ENCODE measurements at places on chromosomes 3 and 15.
A peak's percentile ranks its signal among the peaks of the same experiment; 100 is the strongest.

DNA sequence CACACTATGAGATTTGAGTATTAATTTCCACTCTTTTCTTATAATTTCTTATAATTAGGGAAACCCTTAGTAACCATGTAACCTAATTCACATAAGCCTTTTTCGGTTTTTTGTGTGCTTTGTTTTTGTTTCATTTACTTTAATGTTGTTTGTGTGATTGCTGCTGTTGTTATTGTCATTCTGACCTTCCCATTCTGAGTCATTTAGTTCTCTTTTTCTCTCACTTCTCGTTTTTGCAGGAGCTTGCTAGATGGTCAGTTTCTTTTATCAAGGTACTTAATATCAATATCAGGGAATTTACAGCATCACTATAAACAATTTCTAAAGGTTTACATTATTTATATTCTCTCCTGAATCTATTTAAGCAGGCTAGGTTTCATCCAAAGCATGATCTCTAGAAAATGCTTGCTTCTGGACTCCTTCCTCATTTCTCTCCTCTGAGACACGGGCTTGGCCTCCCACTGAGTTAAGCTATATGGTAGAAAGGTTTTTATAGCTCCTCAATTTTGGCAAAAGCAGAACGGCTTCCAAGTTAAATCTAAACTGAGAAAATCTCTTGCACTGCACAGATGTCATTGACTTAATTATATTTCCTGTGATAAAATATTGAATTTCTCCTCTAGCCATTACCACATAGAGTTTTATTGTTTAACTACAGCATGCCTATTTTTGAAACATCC, 534.2 kb downstream of the NSUN3 start:
- DNase-seq = no peak

GRCh38 chr3:114557791-114558190, 264.0 kb downstream of the TIGIT start:
- DNase-seq = no peak

GRCh38 chr15:62612771-62613170, 429.8 kb upstream of the TPM1 start:
- DNase-seq = no peak

GRCh38 chr15:67066041-67066958, 898 bp downstream of the SMAD3 start:
- no peak for DNase-seq

- no peak for DNase-seq
These were observed 9.5 kb downstream of the ACAD11 start for GRCh38 chr3:132650153-132650552.

DNA sequence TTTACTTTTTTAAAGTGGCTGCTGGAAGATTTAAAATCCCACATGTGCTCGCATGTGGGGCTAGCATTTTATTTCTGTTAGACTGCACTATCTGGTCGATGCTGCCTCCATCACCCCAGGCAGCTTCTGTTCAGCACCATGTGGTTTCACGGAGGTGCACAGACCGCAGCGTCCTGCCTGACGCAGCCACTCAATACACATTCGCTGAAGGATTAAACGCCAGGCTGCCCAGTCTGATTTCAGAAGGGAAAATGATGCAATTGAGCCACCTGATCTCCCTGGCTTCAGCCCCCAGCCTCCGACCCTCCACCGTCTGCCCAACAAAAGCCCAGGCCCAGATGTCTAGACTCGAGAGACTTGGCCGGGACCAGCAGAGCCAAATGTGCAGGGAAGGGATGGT, 84.5 kb downstream of the MEGF11 start:
- DNase-seq = no peak

DNA sequence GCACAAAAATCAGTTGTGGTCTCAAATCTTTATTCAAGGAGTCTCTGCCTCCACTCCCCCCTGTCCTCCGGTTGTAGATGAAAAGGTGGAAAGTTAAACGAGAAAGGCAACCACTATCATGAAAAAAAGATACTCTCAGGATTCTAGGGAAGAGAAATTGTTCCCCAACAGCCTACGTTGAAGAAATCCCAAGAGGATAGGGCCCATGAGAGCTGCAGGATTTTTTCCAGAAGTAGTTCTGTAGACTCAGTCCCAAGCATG, 14.3 kb downstream of the ZIC1 start:
- peak; percentile 15 for DNase-seq

- no peak for DNase-seq
These were observed 45.8 kb downstream of the CHP1 start for GRCh38 chr15:41276831-41277230.

- no peak for DNase-seq
These were observed 90.2 kb upstream of the LINGO1 start for GRCh38 chr15:77722759-77723460.

GRCh38 chr15:86237111-86237500, 157.4 kb downstream of the AGBL1 start:
- DNase-seq = no peak

DNA sequence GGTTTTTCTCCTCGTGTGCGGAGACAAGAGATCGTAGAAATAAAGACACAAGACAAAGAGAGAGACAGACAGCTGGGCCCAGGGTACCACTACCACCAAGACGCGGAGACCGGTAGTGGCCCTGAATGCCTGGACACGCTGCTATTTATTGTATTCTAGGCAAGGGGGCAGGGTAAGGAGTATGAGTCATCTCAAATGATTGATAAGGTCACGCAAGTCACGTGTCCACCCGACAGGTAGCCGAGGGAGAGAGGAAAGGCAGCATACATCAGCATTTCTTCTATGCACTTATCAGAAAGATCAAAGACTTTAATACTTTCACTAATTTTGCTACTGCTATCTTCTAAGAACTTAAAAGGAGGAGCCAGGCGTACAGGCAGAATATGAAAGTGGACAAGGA, 28.2 kb downstream of the MYL3 start:
- no peak for DNase-seq

DNA sequence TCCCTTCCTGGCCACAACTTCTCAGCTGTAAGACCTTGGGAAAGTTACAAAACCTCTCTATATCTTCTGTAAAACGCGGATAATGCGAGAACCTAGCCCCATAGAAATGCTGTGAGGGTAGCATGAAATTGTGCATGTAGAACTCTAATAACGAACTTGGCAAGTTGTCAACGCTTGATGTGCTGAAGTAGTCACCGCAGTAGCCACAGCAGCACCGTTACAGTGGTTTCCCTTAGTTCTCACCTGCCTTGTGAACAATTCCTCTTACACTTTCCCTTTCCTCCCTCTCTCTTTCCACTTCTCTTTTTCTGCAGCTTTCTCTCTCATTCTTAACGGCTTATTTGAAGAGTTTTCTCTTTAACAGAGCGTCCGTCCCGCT, 447 bp upstream of the SHQ1 start:
- peak; percentile 55 for DNase-seq

DNA sequence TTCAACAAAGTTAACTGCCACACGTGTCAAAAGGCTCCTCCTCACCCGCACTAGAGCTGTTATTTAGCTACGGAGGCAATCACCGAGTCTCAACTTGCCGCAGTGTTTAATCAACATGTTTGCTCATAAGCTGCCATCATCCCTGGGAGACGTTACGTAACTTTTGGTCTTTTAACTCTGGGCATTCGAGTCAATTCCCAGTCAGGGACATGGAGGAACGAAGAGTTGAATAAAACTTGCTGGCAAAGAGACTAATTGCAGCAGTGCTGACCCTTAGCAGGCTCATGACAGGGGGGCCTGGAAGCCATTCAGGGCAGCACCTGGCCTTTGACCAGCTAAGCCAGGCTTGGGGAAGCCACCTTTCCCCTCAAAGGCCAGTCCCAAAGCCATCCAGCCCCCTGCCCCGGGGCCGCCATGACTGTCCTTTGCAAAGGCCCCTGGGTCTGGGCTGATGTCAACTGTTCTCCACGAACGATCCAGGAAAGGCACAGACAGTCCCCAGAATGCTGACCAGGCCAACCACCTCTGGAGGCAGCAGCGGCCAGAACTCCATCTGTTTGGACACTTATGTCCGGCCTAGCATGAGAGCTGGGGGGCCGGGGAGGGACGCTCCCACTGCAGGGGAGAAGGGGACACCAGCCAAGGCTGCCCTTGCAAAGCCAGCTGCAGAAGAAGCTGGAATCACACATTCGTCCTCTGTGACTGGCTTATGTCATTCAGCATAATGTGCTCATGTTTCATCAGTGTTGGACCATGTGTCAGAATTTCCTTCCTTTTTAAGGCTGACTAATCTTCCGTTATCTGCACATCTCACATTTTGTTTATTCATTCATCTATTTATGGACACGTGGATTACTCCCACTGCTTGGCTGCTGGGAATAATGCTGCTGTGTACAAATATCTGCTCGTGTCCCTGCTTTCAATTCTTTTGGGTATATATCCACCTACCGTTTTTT, 43.7 kb downstream of the PCSK6 start:
- DNase-seq = no peak

- no peak for DNase-seq
These were observed 27.7 kb downstream of the OXSM start for GRCh38 chr3:25817638-25818037.

- DNase-seq = peak; percentile 42
These were observed 154.9 kb downstream of the KLHL25 start for GRCh38 chr15:85639752-85640381.

GRCh38 chr15:25464784-25465183, 26.0 kb upstream of the UBE3A start:
- no peak for DNase-seq

DNA sequence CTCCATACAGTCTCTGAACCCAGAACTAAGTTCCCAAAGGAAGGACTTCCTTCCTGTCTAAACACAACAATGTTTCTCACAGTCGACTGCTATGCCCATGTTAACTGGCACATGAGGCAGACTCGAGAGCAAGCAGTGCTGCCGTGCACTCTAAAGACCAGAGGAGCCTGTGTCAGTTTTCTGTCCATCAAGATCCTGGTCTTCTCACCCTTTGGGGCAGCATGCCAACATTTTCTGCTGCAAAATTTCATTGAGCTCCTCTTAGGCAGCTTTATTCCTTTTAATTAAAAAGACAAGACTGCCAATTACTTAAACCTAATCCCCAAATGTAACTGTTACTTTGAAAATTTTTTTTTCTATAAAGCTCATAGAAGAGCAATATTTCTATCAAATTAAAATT, 205.1 kb downstream of the GAP43 start:
- no peak for DNase-seq

DNA sequence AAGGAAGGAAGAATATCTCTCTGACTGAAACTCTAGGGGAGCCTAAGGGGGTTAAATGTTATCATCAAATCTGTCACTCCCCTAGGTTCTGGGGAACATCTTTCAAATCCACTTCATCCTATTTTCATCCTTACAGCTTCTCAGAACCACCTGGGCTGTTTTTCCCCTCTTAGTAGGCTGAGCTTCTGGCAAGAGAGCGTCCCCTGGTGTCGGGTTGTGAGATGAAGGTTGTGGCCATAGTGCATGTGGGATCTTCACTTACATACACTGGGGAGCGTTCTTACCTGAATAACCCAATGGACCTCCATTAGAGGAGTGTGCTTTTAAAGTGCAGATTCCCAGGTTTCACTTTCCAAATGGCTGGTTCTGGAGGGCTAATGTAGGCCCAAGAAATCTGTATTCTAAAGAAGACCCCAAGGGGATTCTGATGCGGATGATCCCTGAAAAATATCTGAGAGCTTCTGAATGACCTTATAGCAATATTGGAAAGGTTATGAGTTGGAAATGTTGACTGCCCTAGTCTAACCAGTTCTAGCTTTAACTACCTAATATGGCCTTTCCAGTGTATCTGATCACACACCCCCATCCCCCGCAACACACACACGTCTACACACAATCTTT, 663.7 kb downstream of the AGBL1 start:
- DNase-seq = no peak

- no peak for DNase-seq
These were observed 382 bp upstream of the COX17 start for GRCh38 chr3:119677641-119677934.

DNA sequence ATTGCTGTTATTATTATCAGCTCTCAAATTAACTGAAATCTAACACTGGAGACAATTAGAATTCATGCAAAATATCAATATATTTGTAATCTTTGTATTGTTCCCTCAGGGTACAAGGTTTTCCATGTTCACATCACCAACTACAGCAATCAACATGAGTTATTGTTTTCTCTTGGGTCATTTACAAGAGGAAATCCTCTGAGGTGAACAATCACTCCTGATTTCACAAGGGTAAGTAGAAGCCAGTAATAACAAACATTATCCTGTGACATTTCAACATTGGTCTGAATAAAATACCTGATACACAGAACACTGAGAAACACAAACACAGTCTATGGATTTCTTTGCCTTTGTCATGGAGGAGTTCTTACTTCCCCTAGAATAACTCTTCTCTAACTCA, 174.0 kb downstream of the SUCNR1 start:
- DNase-seq = no peak

DNA sequence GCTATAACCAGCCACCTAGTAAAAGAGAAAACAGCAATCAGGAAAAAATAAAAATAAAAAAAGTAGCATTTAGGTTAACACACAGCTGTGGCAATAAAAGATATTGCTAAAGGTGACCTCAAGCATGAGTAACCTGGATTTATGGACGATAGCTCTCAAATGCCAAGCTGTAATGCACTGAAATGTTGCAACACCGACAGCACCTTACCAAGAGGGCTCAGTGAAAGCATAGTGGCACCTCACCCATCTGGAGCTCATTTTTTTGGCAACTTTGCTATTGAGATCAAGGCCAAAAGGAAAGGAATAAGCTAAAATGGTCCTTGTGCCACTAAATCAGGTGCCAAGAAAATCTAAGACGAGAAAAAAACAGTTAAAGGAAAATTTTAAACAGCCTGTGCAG, 2.5 kb downstream of the HACD2 start:
- no peak for DNase-seq

GRCh38 chr3:12286927-12287726, 1.7 kb upstream of the PPARG start:
- DNase-seq = no peak

GRCh38 chr3:39000008-39000450, 51.7 kb downstream of the SCN11A start:
- peak; percentile 66 for DNase-seq

DNA sequence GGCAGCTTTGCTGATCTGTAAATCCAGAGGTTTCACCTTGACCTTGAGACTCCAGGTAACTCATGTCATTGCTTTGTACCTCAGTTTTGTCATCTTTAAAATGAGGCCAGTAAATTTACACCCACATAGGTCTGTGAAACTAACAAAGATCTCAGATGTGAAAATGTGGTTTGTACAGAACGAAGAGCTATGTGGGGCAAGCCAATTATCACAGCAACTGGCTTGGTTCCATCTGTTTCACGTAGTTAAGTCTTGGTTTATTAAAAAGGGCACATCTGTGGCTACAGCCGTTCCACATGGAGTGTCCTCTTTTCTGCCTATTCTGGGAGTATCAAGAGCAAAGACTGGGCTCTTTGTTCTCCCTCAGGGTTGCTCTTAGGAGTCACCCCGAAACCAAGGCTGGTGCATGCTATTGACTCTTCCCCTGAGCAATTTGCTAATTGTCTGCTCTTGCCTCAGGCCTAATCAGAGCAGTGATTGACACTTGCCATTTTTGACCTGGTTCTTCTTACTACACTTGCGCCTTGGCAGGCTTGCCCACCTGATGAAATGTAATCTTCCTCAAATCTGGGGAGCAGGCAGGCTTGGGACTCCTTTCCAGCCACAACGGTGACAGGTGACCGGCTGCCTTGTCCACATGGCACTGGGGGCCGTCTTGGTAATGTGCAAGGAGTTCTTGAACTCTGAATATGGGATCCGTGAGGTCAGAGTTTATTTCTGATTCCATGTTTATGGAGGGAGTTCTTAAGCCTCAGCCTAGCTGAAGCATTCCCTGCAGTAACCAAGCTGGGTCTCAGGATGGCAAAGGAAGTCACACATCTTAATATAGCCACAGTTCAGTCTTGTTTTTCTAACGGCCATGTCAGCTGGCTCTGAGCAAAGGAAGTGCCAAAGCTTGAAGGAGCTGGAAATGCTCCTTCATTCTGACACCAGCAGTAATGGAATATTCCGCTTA, 40.1 kb downstream of the EAF1 start:
- DNase-seq = no peak
